Ovary (tissue), 10 donors: ENCODE measurements at places on chromosomes 2 and 18. TPM values are rescaled to one million over a fixed set of nuclear protein-coding genes. Genes with fewer than 3 reads are reported as not detected.

Gene GAL3ST2
- not detected for total RNA-seq

GRCh38 chr2:49719241-49719640, 564.9 kb upstream of the FSHR start:
- no peak for DNase-seq

- no peak for DNase-seq
These were observed 436.6 kb upstream of the NRP2 start for GRCh38 chr2:205245652-205246051.

Gene OTOF
- total RNA-seq, result under 0.01 TPM

Gene EPAS1
- total RNA-seq, result 163 TPM

DNA sequence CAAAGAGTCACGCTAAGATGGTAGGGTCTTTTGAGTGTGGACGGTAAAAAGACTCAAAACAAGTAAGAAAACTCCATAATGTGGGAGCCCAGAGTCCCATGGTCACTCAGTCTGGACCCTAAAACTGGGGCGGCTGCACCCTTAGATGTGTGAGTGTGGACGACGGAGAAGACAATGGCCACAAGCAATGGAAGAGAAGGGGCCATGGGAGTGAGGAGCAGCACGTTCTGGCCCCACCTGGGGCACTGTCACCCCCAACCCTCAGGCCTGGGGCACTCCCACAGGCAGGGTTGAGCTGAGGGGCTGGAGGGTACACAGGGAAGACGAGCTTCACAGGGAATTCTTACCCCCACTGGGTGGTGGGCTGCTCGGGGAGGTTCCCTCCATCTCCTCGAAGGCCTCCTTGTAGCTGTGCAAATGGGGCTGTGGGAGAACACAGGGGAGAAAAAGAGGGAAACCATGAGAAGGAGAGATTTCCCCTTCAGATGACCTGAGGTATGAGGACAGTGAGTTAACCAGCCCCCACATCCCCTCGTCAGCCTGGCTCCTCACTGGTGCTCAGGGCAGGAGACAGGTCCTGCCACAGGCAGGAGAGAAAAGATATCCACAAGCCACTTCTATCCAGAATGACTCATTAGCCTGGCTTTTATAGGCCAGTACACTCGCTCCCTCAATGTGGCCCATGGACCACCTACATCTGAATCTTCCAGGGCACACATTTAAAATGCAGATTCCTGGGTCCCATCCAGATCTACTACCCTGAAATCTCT, 167.9 kb downstream of the TNS1 start:
- no peak for DNase-seq

- no peak for DNase-seq
These were observed 22.8 kb upstream of the E2F6 start for GRCh38 chr2:11488809-11489208.

Gene DPP4
- total RNA-seq, result 2.8 TPM
